ENCODE measurements at places on chromosomes 6 and 20.

DNA sequence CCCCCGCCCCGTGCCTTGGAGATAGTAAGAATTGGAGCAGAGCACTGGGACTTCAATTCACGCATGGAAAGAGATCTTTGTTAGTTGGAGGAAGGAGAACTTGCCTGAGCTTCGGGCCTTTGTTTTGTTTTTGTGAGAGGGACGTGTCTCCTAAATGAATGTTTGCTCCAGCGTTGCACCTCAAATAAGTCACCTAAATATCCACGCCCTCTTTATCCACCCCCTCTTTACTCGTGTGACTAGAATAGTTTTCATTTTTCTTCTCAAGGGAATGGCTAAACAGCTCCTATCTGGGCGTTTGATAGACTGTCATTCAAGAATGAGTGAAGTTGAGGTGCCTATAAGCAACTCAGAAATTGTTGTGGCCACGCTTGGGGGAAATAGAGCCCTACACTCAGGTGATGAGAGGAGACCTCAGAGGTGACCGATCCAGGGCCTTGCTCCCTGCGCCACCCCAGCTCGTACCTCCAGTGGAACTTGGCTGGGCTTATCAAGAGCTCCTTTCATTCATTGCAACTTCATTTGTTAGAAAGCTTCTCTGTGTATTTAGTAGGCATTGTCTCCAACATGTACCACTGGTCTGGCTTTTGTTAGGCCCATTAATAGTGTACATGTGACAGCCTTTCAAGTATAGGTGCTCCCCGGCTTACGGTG is 861 bp downstream of the PCMTD2 start:
- no peak for DNase-seq

- no peak for DNase-seq
Observed at GRCh38 chr6:53744321-53744720, 50.5 kb upstream of the LRRC1 start.

GRCh38 chr6:1075444-1075843 is 236.5 kb upstream of the FOXQ1 start:
- no peak for DNase-seq

GRCh38 chr6:141033101-141033500 is 1099.6 kb upstream of the GJE1 start:
- DNase-seq = no peak

DNA sequence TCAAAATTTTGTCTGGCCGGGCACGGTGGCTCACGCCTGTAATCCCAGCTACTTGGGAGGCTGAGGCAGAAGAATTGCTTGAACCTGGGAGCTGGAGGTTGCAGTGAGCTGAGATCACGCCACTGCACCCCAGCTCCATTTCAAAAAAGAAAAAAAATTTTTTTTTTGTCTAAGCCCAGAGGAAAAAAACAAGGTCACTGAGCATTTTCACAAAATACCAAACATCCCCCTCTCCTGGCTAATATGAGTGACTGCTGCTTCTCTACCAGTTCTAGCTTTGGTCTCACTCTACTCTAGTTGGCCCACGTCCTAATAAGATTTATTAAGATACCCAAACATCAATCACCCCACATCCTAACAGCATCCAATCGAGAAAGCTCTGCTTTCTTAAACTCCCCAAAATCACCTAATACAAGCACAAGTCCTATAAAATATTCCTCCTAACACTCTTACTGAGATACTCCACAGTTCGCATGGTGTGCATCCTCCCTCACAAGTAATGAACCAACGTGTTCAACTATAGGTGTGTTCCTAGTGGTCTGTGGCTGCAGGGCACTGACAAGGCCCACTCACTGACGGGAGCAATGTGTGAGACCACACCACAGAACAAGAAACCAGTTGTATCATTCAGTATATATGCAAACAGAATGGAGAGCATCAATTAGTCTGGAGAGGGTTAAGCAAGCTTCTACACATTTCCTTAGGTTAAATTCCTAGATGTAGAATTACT is 64.2 kb downstream of the FKBP5 start:
- peak; percentile 42 for DNase-seq

- no peak for DNase-seq
Observed at GRCh38 chr6:137241481-137242038, 22.4 kb upstream of the IFNGR1 start.

DNA sequence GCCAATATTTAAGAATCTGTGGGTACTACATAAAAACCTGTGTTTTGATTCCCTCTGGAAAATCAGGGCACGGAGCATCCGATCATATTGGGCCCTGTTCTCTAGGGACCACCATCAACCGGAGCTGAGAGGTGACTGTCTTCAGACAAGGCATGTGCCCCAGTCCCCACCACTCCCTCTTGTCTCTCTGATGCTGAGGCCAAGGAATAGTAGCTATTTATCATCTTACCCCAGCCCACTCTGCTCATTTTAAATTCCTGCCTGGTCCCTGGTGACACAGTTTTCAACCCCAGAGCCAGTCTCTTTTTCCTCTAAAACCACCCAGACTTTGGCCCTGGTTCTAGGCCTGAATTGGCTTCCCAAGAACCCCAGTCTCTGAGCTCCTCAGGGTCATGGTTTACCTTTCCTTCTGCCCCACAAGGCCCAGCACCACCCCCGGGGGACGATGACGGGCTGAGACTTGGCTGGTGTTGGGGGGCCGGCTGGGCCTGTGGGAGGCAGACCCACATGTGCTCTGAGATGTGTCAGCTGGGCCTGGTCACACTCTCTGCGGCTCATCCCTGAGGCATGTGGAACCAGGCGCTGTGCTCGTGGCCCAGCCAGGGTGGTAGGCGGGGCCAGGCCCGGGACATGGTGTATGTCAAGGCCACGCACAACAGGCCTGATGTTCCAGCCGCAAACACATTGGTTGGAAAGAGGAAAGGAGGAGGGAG is 114.4 kb downstream of the CEBPB start:
- DNase-seq = no peak

- no peak for DNase-seq
Observed at GRCh38 chr6:122652431-122652830, 42.2 kb downstream of the PKIB start.

GRCh38 chr6:157265635-157266034 is 57.7 kb downstream of the TMEM242 start:
- no peak for DNase-seq

DNA sequence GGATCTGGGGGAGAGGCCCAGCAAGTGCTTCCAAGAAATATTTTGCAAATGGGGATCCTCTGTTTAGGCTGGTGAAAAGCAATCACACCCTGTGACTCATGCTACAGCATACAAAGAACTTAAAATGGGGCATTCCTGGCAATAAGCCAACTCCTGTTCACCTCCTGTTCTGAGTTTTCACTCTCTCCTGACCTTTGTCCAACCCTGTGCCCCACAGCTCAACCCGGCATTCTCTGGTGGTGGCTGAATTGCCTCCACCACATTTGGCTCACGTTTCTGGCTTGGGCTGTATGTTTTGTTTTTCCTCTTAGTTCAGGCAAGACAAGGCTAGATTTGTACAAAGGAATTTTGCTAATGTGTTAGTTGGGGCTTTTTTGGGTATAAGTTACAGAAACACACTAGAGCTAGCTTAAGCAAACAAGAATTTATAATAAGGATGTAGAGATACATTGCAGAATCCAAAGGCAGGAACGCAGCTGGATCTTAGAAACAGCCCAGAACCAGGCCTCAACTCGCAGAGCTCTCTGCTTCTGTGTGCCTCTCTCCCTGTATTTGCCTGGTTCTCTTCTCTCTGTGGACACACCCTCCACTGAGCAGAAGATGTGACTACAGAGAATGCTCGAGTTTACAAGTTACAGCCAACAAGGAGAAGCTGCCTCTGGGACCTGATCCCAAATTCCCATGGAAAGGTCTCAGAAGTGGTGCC is 9.4 kb downstream of the ABCC10 start:
- DNase-seq = no peak

DNA sequence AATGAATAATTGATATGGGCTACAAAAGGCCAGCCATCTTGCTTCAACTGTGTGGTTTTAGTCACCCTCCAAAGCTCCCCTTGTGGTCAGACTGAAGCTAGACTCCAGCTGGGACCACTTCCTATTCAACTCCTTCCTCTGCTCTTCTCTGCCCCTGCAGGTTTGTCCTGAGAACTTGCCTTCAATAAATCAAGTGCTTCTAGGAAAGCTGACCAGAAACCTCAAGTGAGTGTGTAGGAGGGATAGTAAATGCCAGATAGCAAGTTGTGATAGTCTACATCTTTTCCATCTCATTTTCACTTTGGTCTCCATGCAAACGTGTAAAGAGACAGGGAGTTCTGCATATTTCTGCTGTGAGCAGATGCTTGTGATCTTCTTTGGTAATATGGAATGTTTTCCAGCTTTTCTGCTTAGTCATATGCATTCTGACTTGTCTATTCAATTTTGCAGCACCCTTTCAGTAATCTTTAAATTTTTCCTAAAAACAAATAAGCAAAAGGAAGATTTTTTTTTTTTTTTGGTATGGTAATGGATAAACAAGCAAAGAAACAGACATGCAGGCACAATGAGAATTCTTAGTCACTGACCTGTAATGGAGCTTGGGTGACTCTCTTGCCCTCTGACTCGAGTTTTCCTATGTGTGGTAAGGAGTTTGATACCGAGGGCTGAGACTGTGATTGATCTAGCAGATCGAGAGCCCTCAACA is 201.3 kb upstream of the BTBD3 start:
- peak; percentile 81 for DNase-seq

- DNase-seq = no peak
Observed at GRCh38 chr6:116528780-116529179, 16.7 kb downstream of the TRAPPC3L start.

Data from SK-MEL-5 (cell line).